ENCODE measurements at places on chromosomes 3 and 15.

DNA sequence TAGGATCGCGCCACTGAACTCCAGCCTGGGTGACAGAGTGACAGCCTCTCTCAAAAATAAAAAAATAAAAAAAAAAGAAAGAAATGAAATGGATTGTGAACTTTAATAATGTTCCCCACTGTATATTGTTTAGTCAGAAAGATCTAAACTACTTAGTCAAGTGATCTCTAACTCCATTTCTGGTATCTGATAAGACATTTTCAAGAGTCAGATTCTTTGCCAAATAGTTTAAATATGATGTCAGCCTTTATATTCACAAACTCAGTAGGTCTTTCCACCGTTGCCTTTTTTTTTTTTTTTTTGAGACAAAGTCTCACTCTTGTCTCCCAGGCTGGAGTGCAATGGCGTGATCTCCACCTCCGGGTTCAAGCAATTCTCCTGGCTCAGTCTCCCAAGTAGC is 29.0 kb upstream of the OSBPL11 start:
- DNase-seq, result no peak

DNA sequence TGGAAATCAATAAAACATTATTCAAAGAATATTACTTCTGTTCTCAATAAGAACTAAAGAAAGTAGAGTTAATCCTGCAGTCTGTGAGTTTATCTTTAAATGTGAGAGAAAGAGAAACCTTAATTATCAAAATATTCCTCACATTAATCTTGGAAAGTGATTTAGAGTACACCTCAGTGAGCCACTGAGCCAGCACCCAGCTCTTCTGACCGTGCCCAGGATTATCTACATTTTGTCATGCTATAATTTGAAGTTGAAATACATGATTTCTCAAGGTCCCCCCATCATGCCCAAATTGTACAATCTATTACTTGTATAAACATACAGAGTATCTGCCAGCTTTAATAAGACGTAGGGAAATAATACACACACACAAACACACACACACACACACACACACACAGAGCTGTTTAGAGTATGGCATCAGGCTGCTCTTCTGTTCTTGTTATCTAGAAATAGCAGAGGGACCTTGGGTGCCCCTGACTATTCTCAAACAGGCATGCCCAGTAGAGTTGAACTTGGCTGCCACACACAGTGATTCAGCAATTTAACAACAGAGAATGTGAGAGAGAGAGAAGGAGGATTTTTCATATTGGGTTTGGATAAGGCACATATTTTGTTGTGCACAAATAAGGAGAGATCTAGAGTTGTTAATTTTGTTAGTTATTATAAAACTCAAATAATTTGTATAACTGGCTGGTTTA is 74.4 kb downstream of the P2RY1 start:
- no peak for DNase-seq

DNA sequence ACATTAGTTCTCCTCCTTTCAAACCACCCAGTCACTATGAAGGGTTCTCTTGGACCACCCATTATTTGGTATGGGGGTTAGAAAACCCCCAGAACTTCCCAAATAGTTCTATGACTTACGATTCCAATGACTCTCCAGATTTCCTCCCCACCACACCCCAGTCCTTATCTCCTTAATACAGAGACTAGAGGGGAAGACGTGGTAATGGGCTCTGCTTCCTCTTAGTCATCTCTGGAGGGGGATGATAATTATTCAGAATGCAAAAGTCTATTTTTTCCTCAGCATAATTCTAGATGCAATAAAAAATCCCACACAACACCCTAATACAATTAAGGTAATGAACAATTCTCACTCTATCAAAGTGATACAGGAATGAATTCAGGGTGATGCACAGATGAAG is 48.9 kb upstream of the CFAP161 start:
- no peak for DNase-seq

DNA sequence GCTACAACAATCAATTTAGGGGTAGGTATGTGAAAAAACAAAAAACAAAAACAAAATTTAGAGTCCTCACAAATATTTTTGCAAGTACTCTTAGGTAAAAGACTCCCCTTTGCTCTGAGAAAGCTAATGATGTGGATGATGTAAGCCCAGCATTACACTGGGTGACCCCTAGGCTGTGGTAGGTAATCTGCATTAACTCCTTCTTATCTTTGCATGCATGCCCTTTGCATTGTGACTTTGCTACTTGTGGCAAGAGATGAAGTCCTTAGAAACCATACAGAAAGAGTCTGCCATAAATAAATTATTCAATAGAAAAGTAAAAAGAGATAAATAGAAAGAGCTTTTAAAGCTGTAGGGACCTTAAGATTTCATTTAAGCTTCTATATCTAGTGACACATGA is 159.7 kb upstream of the MBNL1 start:
- DNase-seq, result no peak

- DNase-seq, result no peak
Observed at GRCh38 chr3:15277861-15278500, 54.4 kb downstream of the SH3BP5 start.

GRCh38 chr3:159448902-159449301 is 539.7 kb upstream of the IL12A start:
- DNase-seq, result no peak

Measured in amygdala (tissue), 56 donors.